ENCODE measurements at places on chromosomes 5 and 9.

GRCh38 chr9:134413112-134413715, 87.0 kb downstream of the RXRA start:
- no peak for DNase-seq

- DNase-seq, result no peak
Measured at GRCh38 chr9:26132746-26133312, 454.6 kb upstream of the TUSC1 start.

DNA sequence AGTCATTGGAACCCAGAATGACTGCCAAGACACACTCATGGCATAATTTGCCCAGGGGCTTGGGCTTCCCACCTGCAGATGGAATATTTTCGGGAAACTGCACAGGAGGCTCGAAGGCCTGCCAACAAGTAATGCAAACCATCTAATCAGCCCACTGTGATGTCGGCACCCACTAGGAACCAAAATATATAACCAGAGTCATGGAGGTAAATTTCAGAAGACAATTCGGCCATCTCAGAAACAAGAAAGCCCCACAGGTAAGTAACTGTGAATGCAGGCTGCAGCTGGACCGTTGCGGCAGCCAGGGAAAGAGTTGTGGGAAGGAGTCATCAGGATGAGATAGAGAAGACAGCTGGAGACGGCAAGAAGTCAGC, 264.4 kb downstream of the SYK start:
- no peak for DNase-seq

DNA sequence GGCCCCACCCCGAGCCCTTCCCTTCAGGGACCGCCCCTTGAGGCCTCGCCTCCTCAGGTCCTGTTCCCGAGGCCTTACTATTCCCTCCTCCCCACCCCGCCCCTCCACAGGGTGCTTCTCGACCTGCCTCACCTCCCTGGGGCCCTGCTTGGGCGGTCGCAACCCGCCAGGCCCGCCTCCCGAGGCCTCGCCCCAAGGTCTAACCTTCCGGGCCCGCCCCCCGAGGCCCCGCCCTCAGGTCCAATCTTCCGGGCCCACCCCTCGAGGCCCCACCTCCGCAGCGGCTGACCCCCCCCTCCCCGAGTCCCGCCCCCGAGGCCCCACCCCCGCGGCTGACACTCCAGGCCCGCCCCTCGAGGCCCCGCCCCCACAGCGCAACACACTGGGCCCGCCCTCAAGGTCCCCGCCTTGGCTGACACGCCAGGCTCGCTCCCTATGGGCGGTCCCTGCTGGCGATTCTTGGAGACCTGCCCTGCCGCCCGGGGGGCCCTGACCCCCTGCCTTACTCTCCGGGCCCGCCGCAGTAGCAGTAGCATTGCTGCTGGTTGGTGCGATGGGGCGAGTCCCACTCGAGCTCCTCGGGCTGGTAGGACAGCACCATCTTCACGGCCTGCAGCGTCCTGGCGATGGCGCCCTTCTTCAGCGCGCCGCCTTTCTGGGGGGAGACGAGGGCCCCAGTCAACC, 8.2 kb downstream of the PHF19 start:
- peak; percentile 94 for DNase-seq

DNA sequence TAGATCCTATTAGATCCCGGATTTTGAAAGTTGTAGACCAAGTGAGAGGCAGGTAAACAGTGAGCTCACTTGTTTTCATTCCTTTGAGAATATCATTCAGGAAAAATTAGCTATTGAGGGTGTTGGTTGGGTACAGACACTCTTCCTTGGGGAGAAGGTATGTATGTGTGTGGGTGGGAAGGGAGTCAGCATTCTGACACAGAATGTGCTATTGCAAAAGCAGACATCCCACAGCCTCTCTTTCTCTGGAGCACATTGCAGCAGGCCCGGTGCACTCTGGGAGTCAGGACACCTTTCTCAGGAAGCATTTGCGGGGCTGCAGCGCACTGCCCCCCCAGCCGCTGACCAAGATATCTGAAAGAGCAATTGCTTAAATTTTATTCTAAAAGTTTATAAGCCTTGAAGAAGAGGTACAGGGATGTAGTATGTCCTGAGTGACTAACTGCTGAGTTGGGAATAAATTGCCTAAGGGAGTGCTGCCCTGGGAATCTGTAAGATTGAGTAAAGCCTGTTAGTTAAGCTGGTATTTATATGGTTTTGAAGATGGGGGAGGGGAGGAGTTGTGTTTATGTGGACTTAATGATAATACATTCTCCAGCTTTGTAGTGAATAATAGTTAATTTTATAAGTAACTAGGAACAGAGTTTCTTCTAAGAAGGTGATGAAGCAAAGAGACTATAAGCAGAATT, 5.2 kb downstream of the TNFAIP8 start:
- no peak for DNase-seq

DNA sequence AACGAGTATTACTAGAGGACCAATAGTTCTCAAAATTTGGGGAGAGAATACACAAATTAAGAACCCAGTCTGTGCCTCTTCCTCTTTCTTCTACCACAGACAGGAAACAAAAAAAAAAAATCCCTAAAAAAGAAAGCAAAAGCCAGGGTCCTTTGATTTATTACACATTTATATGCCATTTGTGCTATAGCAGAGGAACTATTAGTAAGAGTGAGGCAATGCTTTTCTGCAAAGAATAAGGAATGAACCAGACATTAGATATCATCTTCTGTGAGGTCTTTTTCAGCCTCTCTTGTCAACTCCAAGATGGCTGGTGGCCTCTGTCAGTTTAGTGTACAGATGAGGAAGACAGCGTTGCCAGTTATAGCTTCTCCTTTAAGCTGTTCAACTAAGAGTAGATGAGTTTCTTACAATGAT, 127.6 kb downstream of the RFX3 start:
- no peak for DNase-seq

GRCh38 chr9:970151-970996, 6.1 kb upstream of the DMRT3 start:
- no peak for DNase-seq

GRCh38 chr5:55308254-55308836, 556 bp downstream of the MTREX start:
- no peak for DNase-seq

Measured in activated T-helper 1 cell treated with Interleukin-2 at 50 U/mL for 16 hours (primary cell).